ENCODE measurements at places on chromosomes 5 and 9. TPM values are rescaled to one million over a fixed set of nuclear protein-coding genes. Genes with fewer than 3 reads are reported as not detected.

Gene SLC25A2
- 1.1 TPM for total RNA-seq

Gene CARTPT
- not detected for total RNA-seq

Gene REEP2
- 20.0 TPM for total RNA-seq

Gene PSIP1
- total RNA-seq = 82.3 TPM

Gene SEMA6A
- 105 TPM for total RNA-seq

DNA sequence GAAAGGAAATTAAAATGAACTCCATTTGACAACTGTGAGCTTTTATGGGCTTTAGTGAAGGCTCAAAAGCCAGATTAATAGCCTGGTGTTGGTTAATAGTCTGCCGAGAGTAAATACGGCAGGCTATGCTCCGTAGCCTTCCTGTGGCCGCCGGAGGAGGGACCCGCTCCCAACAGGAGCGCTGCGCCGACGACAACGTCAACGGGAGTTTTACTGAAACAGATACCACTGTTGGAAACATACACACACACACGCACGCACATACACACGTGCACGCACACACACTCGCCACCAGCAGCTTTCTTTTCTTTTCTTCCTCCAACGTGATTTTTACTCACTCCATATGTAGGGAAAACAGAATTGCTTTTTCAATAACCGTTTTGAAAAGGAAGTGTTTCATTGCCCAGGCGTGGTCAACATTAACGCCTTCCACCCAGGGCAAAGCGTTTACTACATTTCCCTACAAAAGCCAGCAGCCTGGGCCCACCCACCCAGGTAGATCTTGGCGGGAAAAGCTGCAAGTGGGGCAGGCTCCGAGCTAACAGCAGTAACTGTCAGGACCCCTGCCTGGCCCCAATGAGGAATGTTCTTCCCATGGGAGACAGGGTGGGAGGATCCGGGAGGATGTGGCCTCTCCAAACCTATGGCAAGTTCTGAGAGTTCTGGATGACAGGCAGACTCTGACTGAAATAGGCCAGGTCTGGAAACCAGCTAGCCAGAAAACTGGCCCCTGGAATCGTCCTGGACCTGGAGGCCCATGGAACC is 72.3 kb downstream of the PAX5 start:
- no peak for DNase-seq
- peaks cover 87% of the 10 kb centered on the region for H3K27me3 ChIP-seq
- no peaks in the 10 kb centered on the region for H3K36me3 ChIP-seq
- no peak overlapping the region for H3K4me3 ChIP-seq
- H3K4me1 ChIP-seq = peaks cover 14% of the 10 kb centered on the region
- H3K27ac ChIP-seq = no peak overlapping the region

DNA sequence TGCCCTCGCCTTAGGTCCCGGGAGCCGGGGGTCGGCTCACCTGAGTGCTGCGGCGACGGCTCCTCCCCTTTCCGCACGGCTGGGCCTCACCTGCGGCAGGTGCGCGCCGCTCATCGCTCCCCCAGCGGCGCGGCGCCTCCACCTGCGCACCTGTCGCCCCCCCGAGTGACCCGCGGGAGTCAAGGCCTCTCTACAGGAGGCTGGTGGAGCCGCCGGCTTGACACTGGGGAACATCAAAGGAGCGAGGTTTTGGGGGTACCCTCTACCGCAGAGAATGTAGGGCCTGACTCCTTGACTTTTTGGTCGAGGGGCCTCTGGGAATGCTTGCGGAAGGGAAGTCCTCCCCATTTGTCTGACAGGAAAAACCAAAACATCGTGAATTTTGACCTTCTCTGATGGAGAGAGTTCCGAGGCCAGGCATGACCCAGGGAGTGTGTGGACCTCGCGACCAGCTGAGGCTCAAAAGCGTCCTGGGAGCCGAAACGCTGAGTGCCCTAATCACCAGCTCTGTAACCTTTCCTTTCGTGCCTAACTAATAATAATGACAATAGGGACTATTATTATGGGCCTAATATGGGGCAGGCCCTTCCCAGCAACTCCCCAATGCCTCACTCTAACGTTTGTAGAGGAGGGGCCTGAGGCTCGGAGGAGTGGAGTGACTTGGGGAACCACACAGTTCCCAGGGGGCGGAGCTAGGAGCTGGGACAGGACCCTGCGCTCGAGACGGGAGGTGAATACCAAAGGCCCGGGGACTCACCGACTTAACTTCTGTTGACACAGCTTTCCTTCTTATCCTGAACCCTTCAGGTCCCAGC is 714 bp upstream of the IER5L start:
- peak overlapping the region; percentile 94 for H3K4me3 ChIP-seq
- H3K27me3 ChIP-seq = no peaks in the 10 kb centered on the region
- peak; percentile 45 for DNase-seq
- no peaks in the 10 kb centered on the region for H3K36me3 ChIP-seq
- peak overlapping the region; percentile 88 for H3K27ac ChIP-seq
- H3K4me1 ChIP-seq = peaks cover 40% of the 10 kb centered on the region

DNA sequence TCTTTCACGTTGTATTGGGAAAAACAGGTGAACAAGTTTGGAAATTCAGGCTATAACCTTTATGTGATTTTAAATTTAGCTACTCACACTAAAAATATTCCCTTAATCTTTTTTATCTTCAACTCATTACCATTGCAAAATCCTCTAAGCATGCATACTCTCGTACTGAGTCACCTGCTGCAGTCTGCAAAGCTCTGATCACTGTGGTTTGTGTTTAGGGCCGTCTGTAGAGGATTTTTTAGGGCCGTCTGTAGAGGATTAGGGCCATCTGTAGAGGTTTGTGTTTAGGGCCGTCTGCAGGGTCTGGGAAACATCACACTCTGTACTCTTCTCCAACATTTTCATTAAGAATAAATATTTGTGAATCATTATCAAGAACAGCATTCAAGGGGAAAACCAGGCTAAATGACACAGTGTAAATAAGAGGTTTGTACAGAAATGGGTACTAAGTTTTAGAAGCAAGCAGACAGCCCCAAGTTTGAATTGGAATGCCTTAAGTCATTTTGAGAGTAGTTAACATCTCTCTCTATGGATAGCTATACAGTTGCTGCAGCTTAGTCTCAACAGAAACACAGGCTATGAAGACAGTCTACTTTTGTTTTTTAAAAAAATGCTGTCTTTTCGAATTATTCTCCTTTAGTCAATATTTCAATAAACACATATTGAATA is 155.0 kb upstream of the TSLP start:
- no peaks in the 10 kb centered on the region for H3K36me3 ChIP-seq
- peaks cover 26% of the 10 kb centered on the region for H3K27me3 ChIP-seq
- H3K4me3 ChIP-seq = no peak overlapping the region
- H3K27ac ChIP-seq = no peak overlapping the region
- no peak for DNase-seq

- no peak overlapping the region for H3K27ac ChIP-seq
- H3K27me3 ChIP-seq = peaks cover 15% of the 10 kb centered on the region
- no peaks in the 10 kb centered on the region for H3K36me3 ChIP-seq
Observed at GRCh38 chr5:152072091-152072490, 147.4 kb upstream of the GLRA1 start.

GRCh38 chr9:98772364-98773155 is 23.8 kb downstream of the ANKS6 start:
- no peaks in the 10 kb centered on the region for H3K4me1 ChIP-seq
- H3K36me3 ChIP-seq = peaks cover 24% of the 10 kb centered on the region
- H3K27me3 ChIP-seq = no peaks in the 10 kb centered on the region
- no peak overlapping the region for H3K4me3 ChIP-seq

GRCh38 chr9:116073826-116074225 is 79.8 kb upstream of the PAPPA start:
- H3K4me3 ChIP-seq = no peak overlapping the region
- DNase-seq = no peak
- H3K36me3 ChIP-seq = no peaks in the 10 kb centered on the region
- no peaks in the 10 kb centered on the region for H3K27me3 ChIP-seq
- no peaks in the 10 kb centered on the region for H3K4me1 ChIP-seq

- H3K27ac ChIP-seq = no peak overlapping the region
- H3K4me3 ChIP-seq = no peak overlapping the region
- H3K27me3 ChIP-seq = no peaks in the 10 kb centered on the region
- DNase-seq = no peak
- peaks cover 23% of the 10 kb centered on the region for H3K4me1 ChIP-seq
- no peaks in the 10 kb centered on the region for H3K36me3 ChIP-seq
Observed at GRCh38 chr9:8779478-8779877, 979.9 kb upstream of the DMAC1 start.

DNA sequence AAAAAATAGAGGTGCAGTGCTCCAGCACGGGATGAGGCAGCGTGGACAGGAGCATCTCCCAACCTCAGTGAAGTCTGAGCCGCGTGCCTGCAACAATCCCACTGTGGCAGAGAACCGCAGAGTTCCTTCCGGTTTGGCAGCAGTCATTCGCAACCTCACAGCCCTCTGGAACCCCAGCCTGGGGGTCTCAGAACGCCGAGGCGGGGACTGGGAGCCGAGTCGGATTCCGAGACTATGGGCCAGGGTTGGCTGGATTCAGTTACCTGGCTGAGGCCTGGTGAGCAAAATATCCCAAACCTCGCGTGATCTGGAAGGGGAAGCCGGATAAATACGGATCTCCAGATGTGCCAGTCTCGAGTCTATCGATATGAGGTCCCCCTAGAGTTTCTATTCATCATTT is 27.0 kb downstream of the CDKN2A start:
- peaks cover 98% of the 10 kb centered on the region for H3K27me3 ChIP-seq
- no peak for DNase-seq
- H3K27ac ChIP-seq = no peak overlapping the region
- no peak overlapping the region for H3K4me3 ChIP-seq
- H3K36me3 ChIP-seq = peaks cover 4% of the 10 kb centered on the region

DNA sequence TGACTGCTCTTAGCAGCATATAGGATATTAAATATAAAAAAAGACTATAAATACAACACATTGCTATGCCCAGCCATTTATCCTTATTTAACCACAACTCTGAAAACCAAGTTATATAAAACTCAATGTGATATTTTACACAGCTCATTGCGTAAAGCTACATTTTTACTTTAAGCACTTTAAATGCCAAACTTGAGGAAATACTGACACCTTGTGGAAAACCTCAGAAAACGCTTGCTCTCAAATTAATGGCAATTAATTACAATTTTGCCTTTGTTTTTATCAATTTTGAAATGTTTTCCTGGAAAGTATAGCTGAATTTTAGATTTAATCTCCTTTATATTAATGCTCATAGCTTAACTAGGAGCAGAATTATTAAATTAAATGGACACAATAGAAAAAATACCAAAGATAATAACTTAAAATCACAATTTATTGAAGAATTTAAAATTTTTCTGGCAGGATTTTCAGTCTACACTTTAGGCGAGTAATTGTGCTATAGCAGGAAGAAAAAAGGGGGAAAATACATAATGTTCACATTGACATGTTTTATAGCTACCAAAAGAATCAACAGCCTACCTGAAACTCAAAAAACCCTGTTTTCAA is 25.2 kb upstream of the PLAC8L1 start:
- peaks cover 18% of the 10 kb centered on the region for H3K36me3 ChIP-seq
- DNase-seq = no peak
- no peaks in the 10 kb centered on the region for H3K4me1 ChIP-seq
- no peak overlapping the region for H3K27ac ChIP-seq
- H3K4me3 ChIP-seq = no peak overlapping the region
- no peaks in the 10 kb centered on the region for H3K27me3 ChIP-seq

GRCh38 chr5:150313921-150314716 is 11.4 kb upstream of the ARSI start:
- no peak for DNase-seq
- H3K27me3 ChIP-seq = peaks cover 13% of the 10 kb centered on the region
- no peak overlapping the region for H3K4me3 ChIP-seq

DNA sequence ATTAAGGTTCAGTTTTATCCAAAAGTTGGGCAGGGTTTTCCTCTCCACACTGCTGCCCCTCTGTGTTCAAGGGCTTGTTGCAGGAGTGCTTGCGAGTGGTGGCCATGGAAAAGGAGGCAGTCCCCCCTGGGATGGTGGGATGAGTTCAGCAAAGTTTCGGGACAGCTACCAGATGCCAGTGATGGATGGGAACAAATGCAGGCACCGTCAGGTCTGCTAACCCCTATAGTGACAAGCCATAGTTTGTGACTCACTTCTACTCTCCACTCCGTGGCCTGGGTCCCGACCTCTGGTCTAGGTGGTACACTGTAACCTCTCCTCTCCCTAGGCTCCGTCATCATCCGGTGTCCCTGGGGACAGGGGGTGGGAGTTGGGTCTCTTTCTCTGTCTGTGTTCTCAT is 3.8 kb upstream of the RNF14 start:
- H3K27me3 ChIP-seq = no peaks in the 10 kb centered on the region
- no peak overlapping the region for H3K4me3 ChIP-seq
- DNase-seq = no peak

GRCh38 chr5:175579742-175580432 is 78.0 kb upstream of the HRH2 start:
- DNase-seq = no peak
- H3K36me3 ChIP-seq = peaks cover 2% of the 10 kb centered on the region
- H3K4me1 ChIP-seq = peaks cover 6% of the 10 kb centered on the region
- no peak overlapping the region for H3K27ac ChIP-seq
- H3K4me3 ChIP-seq = no peak overlapping the region

DNA sequence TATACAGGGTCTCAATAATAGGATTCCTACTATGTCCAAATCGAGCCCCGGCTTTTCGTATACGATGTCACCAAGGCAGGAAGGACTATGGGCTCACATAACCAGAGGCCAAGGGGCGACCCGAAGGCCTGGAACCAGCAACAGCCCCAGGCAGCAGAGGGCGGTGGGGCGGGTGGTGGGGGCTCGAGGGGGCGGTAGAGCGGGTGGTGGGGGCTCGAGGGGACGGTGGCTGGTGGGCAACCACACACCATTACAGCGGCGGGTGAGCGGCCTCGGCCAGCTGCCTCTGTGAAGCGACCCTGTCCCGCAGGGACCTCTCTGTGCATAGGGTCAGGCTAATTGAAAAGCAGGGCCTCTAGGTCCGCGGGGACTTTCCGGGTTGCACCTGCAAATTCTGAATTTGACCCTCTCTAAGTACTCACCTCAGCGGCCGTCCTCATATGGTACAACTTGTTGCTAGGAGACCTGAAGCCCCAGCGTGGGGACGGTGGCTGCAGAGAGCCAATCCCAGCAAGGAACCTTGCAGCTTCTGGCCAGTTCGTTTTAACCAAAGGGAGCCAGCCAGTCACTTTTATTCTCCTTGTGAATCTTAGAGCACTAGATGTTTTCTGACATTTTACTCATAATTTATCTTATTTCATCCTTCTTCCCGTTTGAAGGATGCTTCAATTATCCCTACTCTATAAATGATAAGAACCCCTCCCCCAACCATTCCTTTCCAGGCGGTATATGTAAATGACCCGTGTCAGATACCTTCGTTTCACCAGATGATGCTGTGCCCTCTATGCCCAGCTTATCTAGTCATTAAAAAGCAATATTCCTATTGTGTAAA is at the start of gene NME5:
TSS of gene NME5 (minus strand) at position 480 of the 832 bp plus-strand sequence. CDS start 648 bp downstream, outside the sequence.
- H3K4me3 ChIP-seq = peak within 1 kb of the TSS; percentile 82
- H3K27ac ChIP-seq = peak within 1 kb of the TSS; percentile 33
- no peaks in the 10 kb centered on the region for H3K27me3 ChIP-seq
- H3K36me3 ChIP-seq = no peaks in the 10 kb centered on the region
- DNase-seq = peak; percentile 57

DNA sequence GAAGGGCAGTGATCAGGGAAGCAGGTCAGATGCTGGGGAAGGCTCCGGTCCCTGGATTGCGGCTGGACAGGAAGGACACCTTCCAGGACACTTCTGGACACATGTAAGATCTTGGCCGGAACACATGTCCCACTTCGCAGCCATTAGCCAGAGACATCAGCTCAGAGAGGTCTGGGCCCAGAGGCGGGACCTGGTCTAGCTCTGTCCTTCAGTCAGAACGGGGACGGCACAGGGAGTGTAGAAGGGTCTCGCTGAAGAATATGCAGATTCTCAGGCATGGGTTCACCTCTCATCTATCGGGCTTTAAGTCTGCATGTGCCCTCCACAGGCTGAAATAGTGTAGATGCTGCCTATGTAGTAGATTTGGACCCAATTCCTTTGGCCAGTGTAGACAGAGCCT is 73.3 kb downstream of the NTNG2 start:
- DNase-seq = no peak
- no peaks in the 10 kb centered on the region for H3K36me3 ChIP-seq
- H3K4me3 ChIP-seq = no peak overlapping the region
- no peak overlapping the region for H3K27ac ChIP-seq
- no peaks in the 10 kb centered on the region for H3K4me1 ChIP-seq
